ENCODE measurements at places on chromosomes 11 and 22.

DNA sequence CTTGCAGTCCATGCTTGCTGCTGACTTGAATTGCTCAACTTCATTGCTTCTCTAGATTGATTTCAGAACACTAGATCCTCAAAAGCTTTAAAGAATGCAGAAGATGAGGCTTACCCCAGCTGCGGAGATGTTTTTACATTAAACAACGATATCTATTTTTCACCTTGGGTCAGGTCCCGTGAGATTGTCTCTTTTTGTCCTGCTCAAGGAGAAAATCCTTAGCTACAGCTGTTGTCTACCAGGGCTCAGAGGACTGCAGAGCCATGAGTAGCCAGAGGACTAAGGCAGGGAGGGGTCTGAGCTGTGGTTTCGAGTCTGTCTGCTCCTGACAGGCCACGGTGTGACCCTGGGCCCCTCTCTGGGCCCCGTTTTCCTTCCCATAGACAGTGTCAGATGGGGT, 51.4 kb downstream of the PKNOX2 start:
- no peak for DNase-seq

- DNase-seq, result no peak
These were observed 17.8 kb downstream of the KCTD17 start for GRCh38 chr22:37069319-37069718.

DNA sequence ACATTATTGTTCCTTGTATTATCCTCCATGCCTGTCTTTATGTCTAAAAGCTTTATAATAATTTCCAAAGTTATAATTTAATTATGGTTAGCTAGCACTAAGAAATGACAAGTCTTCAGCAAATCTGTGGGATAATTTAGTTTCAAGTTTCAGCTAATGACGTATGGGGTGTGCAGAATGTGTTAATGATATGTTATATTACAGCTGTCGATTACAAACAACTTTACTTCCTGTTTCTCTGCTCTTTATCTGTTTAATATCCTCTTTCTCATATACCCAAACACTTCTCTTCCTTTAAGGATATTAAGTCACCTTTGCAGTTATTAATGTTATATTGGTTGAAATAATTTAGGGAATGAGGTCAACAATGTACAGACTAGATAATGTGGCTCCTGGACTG, 161.8 kb downstream of the CASP12 start:
- no peak for DNase-seq

- DNase-seq, result peak; percentile 23
These were observed 31.7 kb upstream of the TEF start for GRCh38 chr22:41350087-41350486.

DNA sequence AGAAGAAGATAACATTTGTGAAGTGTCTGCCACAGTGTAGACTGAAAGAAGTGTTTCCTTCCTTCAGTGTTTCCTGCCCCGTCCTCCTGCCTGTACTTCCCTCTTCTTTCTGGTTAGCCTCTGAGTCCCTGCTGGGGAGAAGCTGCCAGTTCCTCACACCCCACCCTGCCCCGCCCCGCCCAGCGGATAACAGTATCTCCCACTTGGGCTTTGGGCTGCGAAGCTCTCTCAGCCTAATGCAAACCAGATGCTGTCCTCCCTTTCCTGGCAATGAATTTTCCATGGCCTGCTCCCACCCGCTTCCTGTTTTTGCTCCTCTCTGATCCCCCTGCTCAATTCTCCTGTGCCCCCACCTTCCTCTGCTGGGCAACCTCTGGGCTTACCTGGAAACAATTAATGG, 5.2 kb upstream of the RAB3IL1 start:
- peak; percentile 89 for DNase-seq
